ENCODE measurements at places on chromosomes 7 and 10. TPM values are rescaled to one million over a fixed set of nuclear protein-coding genes. Genes with fewer than 3 reads are reported as not detected.

Gene ANKRD30A
- 1.5 TPM for total RNA-seq

Gene HSPA12A
- total RNA-seq = 5.7 TPM

DNA sequence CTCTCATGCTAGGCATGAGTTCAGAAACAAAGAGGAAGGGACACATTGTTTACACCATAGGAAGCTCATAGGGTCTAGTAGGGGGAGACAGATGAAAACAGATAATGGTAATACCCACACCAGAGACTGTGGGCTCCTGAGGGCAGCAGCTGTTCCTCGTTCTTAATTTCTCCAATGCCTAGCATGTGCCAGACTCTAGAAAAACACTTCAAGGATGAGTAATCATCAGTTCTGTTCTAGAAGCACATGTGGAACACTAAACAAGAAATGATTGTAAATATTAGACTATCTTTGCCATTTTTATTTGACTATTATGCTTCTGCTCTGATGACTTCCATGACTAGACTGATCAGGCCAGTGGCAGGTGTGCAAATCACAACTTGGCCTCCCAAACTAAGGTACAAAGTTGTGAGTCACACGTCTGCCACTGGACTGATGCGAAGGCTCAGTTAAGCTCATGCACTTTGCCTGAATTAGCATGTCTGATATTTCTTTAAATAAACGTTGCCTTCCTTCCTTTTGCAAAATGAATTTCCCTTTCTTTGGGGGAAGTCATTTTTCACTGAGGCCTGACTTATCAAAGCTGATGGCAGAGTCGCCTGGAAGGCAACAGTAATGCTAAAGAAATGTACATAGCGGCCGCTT lies 89.2 kb upstream of the FGL2 start:
- H3K4me3 ChIP-seq = no peak overlapping the region
- H3K4me1 ChIP-seq = no peaks in the 10 kb centered on the region
- DNase-seq = no peak
- H3K27me3 ChIP-seq = no peaks in the 10 kb centered on the region
- no peak overlapping the region for H3K27ac ChIP-seq

- no peaks in the 10 kb centered on the region for H3K4me1 ChIP-seq
- no peak overlapping the region for H3K4me3 ChIP-seq
- H3K36me3 ChIP-seq = no peaks in the 10 kb centered on the region
- H3K27me3 ChIP-seq = no peaks in the 10 kb centered on the region
- no peak for DNase-seq
Observed at GRCh38 chr7:158049271-158049670, 538.4 kb downstream of the PTPRN2 start.

Gene MRC1
- total RNA-seq = 3.1 TPM

DNA sequence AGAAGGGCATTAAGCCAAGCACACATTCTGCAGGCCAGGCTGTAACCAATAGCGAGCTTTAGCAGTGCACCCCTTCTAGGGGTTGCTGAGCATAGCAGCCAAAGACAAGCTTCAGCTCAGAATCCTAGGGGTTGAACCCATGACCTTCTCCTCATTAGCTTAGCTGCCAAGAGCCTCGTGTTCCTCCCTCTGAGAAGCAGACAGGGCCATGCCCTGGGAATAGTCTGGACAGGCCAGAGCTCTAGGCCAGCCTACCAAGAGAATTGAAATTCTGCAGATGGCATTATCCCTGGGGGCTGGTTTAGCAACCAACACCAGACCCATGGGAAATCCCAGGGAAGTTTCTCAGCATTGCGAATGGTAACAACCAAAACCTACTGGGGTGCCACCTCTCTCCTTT lies 77.2 kb downstream of the PLXNA4 start:
- no peaks in the 10 kb centered on the region for H3K4me1 ChIP-seq
- no peak overlapping the region for H3K27ac ChIP-seq
- H3K27me3 ChIP-seq = no peaks in the 10 kb centered on the region
- no peak for DNase-seq
- no peak overlapping the region for H3K4me3 ChIP-seq

DNA sequence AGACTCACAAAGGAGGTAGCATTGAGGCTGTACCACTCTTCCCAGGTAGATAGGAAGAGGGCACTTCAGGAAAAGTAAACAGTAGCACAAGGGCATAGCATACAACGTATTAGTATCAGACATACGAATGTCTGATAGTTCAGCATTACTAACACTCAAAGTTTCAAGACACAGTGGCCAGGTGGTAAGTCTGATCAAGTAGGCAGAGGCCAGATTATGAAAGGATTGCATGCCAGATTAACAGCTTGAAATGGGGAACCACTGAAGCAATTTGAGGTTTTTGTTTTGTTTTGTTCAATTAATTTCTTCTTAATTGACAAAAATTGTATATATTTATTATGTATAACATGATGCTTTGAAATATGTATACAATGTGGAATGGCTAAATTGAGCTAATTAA lies 45.7 kb upstream of the IL6 start:
- no peak overlapping the region for H3K27ac ChIP-seq
- no peak for DNase-seq
- no peaks in the 10 kb centered on the region for H3K4me1 ChIP-seq
- H3K4me3 ChIP-seq = no peak overlapping the region
- no peaks in the 10 kb centered on the region for H3K27me3 ChIP-seq

Gene PALD1
- 12.4 TPM for total RNA-seq

DNA sequence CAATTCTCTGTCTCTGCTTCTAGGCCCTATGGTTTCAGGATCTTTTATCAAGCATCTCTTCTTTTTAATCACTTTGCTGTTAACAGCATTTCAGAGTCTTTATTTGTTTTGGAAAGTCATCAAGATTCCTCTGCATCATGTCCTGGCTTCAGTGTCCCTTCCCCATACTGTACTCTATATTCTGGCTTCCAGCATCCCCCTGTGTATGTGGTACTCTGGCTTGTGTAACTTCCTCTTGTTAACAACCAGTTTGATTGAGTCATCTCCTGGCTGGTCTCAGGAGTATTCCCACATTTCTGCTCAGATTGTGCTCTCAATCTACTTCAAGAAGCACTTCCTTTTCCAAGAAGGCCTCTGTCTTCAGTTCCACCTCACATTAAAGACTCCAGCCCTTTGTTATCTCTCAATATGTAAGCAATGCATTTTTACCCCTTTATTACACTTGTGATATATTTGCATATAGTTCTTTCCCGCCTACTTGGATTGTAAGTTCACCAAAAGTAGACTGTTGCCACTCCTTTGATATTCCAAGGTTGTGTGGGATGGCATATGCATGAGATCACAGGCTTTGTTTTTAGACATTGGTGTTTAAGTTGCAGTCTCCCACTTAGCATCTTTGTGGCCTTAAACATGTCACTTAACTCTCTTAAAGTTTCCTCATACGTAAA lies 15.1 kb upstream of the ATE1 start:
- no peak overlapping the region for H3K4me3 ChIP-seq
- H3K27ac ChIP-seq = no peak overlapping the region
- no peaks in the 10 kb centered on the region for H3K4me1 ChIP-seq
- no peaks in the 10 kb centered on the region for H3K36me3 ChIP-seq
- no peaks in the 10 kb centered on the region for H3K27me3 ChIP-seq

DNA sequence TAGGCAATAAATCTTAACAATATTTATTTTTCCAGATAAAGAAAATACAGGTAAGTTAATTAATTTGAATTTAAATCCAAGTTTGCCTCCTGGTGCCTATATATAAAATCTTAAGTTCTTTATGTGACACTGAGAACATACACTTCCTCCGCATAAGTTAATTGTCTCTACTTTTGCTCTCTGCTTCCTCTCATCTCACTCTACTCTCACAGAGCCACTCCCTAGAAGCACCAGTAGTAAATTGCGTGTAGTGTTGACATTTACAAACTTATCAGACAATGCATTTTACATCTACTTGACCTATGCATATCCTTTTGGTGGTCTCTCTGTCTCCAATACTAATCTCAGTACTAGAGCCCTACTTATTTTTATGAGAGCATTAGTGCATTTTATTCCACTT lies 144.5 kb downstream of the ETV1 start:
- H3K4me1 ChIP-seq = no peaks in the 10 kb centered on the region
- H3K36me3 ChIP-seq = no peaks in the 10 kb centered on the region
- no peaks in the 10 kb centered on the region for H3K27me3 ChIP-seq
- no peak overlapping the region for H3K27ac ChIP-seq
- DNase-seq = no peak

Gene WAPL
- total RNA-seq = 29.6 TPM
